ENCODE measurements at places on chromosomes 4 and X. TPM values are rescaled to one million over a fixed set of nuclear protein-coding genes. Genes with fewer than 3 reads are reported as not detected.

GRCh38 chrX:149433451-149433850, 71.7 kb downstream of the IDS start:
- no peaks in the 10 kb centered on the region for H3K27me3 ChIP-seq
- no peak for DNase-seq
- H3K4me1 ChIP-seq = no peaks in the 10 kb centered on the region
- no peaks in the 10 kb centered on the region for H3K36me3 ChIP-seq

The FAT1 gene
- polyA plus RNA-seq = 48.8 TPM

The PAK3 gene
- polyA plus RNA-seq = 1.5 TPM

The SOX3 gene
- polyA plus RNA-seq = not detected

The RPL10 gene
- polyA plus RNA-seq = 4,233 TPM

The ADH1C gene
- 4.9 TPM for polyA plus RNA-seq

DNA sequence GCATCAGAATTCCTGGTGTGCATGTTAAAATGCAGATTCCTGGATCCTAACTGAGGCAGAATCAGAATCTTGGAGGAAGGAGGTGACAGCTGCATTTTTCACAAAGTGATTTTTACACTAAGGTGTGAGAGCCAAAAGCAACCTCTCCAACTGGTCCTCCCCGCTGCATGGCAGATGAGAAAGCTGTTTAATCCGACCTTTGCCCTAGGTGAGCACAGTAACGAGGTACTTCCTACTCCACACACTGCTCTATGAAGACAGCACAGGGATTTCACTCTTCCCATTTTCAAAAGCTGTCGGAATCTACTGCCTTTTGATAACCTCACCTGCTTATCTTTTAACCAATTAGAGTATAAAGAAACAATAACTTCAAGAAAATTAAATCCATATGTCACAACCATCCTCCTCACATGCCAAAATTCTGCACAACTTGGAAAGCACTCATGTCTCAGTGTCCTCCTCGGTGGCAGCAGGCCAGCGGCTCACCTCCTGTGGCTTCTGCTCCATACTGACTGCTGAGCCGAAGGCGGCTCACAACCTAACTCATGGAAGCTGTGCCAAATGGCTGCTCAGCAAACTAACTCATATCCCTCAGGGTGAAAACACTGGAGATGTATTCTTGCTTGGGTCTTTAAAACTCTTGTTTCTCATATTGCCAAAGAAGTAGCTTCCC, 3.6 kb downstream of the CASP6 start:
- H3K4me1 ChIP-seq = peaks cover 5% of the 10 kb centered on the region
- no peak overlapping the region for H3K4me3 ChIP-seq
- no peaks in the 10 kb centered on the region for H3K27me3 ChIP-seq
- no peak for DNase-seq
- H3K36me3 ChIP-seq = no peaks in the 10 kb centered on the region

- H3K27ac ChIP-seq = no peak overlapping the region
- no peaks in the 10 kb centered on the region for H3K36me3 ChIP-seq
- no peaks in the 10 kb centered on the region for H3K27me3 ChIP-seq
Observed at GRCh38 chrX:150238632-150239382, 124.3 kb upstream of the MAMLD1 start.

The ZNF674 gene
- polyA plus RNA-seq = 2.8 TPM

GRCh38 chrX:103356130-103356798, at the start of gene TCEAL9:
TSS of gene TCEAL9 (plus strand) at chrX:103356506. CDS start at chrX:103357685, 1,179 bp downstream.
- H3K4me1 ChIP-seq = no peaks in the 10 kb centered on the region
- DNase-seq = peak; percentile 80
- H3K27me3 ChIP-seq = no peaks in the 10 kb centered on the region
- H3K4me3 ChIP-seq = peak within 1 kb of the TSS; percentile 56
- H3K36me3 ChIP-seq = no peaks in the 10 kb centered on the region

GRCh38 chrX:152038804-152039203, 64.3 kb upstream of the GABRE start:
- no peaks in the 10 kb centered on the region for H3K36me3 ChIP-seq
- no peaks in the 10 kb centered on the region for H3K27me3 ChIP-seq
- no peak overlapping the region for H3K4me3 ChIP-seq
- H3K4me1 ChIP-seq = no peaks in the 10 kb centered on the region
- no peak overlapping the region for H3K27ac ChIP-seq
- DNase-seq = no peak

DNA sequence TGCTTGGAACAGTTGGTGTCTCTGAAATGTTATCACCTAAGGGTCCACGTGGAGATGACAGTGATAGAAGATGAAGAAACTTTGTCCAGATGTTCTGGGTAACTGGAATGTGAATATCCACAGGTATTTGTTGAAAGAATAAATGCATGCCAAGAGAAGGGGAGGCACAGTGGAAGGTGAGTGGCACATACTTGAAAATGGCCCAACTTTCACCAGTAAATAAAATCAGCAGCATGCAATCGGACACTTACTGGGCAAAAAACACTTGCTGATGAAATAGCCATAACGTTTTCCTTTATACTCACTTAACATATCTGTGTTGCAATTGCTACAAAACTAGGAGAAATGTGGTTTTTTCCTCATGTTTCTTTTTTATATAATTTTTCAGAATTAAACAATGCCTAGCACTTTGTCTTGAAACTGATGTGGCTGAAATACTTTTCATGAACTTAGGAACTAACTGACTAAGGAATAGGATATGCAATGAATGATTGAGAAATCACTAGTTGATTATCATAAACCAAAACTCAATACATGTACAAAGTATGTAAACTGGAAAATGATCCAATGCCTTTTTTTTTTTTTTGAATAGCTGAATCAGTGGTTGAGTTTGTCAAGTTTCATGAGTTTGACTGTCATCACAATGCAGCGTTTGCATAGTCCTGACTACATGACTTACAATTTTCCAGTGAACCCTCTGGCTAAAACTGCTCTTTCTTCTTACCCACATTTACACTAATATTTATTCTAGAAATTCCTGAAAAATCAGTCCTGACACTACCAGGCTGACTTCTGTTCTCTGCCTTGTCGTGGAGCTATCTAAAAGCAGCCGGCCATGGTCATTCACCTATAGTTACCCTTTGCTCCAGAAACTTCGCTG, 127.4 kb downstream of the CPE start:
- no peaks in the 10 kb centered on the region for H3K36me3 ChIP-seq
- DNase-seq = no peak
- no peak overlapping the region for H3K4me3 ChIP-seq
- no peak overlapping the region for H3K27ac ChIP-seq

GRCh38 chrX:150362599-150363481, at the start of gene MAMLD1:
TSS of gene MAMLD1 (plus strand) at chrX:150363317. CDS start at chrX:150445517, 82,200 bp downstream.
- peaks cover 3% of the 10 kb centered on the region for H3K4me1 ChIP-seq
- H3K27ac ChIP-seq = peak within 1 kb of the TSS; percentile 75
- no peaks in the 10 kb centered on the region for H3K27me3 ChIP-seq

The NPNT gene
- polyA plus RNA-seq = 13.3 TPM

GRCh38 chrX:102892103-102892502, 45.0 kb upstream of the RAB40AL start:
- H3K36me3 ChIP-seq = no peaks in the 10 kb centered on the region
- DNase-seq = no peak
- H3K4me3 ChIP-seq = no peak overlapping the region
- no peak overlapping the region for H3K27ac ChIP-seq
- no peaks in the 10 kb centered on the region for H3K4me1 ChIP-seq

- no peaks in the 10 kb centered on the region for H3K27me3 ChIP-seq
- H3K36me3 ChIP-seq = no peaks in the 10 kb centered on the region
- no peak overlapping the region for H3K27ac ChIP-seq
- H3K4me3 ChIP-seq = no peak overlapping the region
- DNase-seq = no peak
- H3K4me1 ChIP-seq = peaks cover 3% of the 10 kb centered on the region
Observed at GRCh38 chr4:21757248-21757647, 191.3 kb downstream of the KCNIP4 start.
